ENCODE measurements at places on chromosomes 16 and 17. TPM values are rescaled to one million over a fixed set of nuclear protein-coding genes. Genes with fewer than 3 reads are reported as not detected.

Gene CSH1
- not detected for total RNA-seq

Gene SLC4A1
- not detected for total RNA-seq

Gene CSH2
- total RNA-seq: not detected

Gene STRADA
- 45.0 TPM for total RNA-seq

Gene SDR42E1
- not detected for total RNA-seq

Gene CCL16
- not detected for total RNA-seq

Gene MFSD6L
- 5.1 TPM for total RNA-seq

Gene MT4
- total RNA-seq: not detected

Gene TPSB2
- not detected for total RNA-seq

Gene ZNF213
- 6.0 TPM for total RNA-seq

Gene SYT17
- total RNA-seq: 11.5 TPM

Gene TEKT1
- not detected for total RNA-seq

Gene HOXB5
- total RNA-seq: not detected

Gene KRTAP9-2
- not detected for total RNA-seq

Gene KRTAP4-3
- not detected for total RNA-seq

Gene TBC1D3G
- total RNA-seq: not detected

Gene CLDN7
- total RNA-seq: 142 TPM

Gene RHBDF1
- 76.4 TPM for total RNA-seq

Gene CCL22
- total RNA-seq: not detected

Gene TEKT5
- 0.31 TPM for total RNA-seq

Gene PPY
- total RNA-seq: not detected

Gene NGFR
- total RNA-seq: 1.6 TPM

Gene TRPV3
- total RNA-seq: 17.4 TPM

Gene CASKIN1
- total RNA-seq: 7.0 TPM

Gene CLEC18A
- total RNA-seq: 2.2 TPM

Gene HCRT
- not detected for total RNA-seq

Gene VAT1
- 312 TPM for total RNA-seq

Gene CBFA2T3
- 0.97 TPM for total RNA-seq

Gene CD300H
- total RNA-seq: not detected

Gene TUFM
- total RNA-seq: 156 TPM

Gene TMEM11
- 28.0 TPM for total RNA-seq

Gene CPHXL2
- total RNA-seq: not detected

Gene EVPL
- 0.51 TPM for total RNA-seq

Gene COPRS
- total RNA-seq: 51.7 TPM

Gene SCARF1
- total RNA-seq: 0.68 TPM

All from endodermal cell (in vitro differentiated cells).